Posterior cingulate gyrus (tissue), 11 donors: ENCODE measurements at places on chromosomes 6 and 20.
A peak's percentile ranks its signal among the peaks of the same experiment; 100 is the strongest.

DNA sequence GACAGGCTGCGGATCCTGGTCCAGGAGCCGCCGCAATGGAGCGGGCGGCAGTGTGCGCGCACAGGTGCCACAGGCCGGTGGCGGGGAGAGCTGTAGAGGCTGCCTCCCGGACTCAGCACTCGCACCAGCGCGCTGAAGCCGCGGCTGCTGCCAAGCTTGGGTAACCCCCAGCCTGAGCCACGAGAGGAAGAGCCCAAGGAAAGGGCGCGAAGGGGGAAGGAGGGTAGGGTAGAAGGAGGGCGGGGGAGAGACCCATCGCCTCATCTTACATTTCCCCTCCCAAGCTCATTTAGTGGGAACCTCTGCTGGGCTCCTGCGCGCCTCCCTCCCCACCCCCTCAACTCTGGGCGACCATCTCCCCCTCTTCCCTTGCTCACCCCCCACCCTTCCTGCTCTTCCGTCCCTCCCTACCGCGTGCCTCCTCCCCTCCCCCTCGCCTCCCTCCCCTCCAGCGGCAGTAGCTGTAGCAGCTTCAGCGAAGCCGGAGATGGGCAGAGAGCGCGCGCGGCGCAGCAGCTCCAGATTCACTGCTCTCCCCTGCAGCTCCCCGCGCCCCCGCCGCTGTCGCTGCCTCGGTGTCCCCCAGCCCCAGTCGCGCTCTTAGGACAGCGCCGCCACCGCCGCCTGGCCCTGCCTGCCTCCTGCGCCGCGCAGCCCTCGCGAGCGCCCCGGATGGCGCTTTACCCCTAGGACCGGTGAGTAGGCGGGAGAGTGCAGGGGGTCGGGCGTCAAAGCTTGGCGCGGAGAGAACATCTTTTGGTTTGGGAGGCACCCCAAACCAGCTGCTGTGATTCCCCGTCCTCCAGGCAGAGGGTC, at the start of gene FUT9:
Gene FUT9, plus strand, starts transcription at position 457 of the 816 bp plus-strand sequence. CDS start 187,182 bp downstream, outside the sequence.
- DNase-seq: peak; percentile 81

- no peak for DNase-seq
Observed at GRCh38 chr6:121849477-121849876, 414.0 kb downstream of the GJA1 start.

DNA sequence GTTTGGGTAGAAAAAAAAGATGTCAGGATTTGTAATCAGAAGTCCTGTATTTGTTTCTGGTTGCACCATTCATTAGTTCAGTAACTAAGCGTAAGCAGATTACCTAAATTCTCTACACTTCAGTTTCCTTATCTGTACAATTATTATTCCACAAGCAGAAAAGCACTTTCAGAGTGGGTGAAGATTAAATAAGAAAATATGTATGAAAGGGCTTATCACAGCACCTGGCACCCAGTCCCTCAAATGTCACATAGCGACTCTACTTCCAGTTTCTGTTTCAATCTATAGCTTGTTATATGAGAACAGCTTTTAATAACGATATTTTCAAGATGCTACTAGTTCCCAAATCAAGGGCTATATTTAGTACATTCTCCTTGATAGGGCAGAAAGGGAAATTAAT, 31.4 kb downstream of the RGS17 start:
- DNase-seq: no peak

- DNase-seq: peak; percentile 44
Observed at GRCh38 chr6:17986656-17987446, 584 bp downstream of the KIF13A start.

DNA sequence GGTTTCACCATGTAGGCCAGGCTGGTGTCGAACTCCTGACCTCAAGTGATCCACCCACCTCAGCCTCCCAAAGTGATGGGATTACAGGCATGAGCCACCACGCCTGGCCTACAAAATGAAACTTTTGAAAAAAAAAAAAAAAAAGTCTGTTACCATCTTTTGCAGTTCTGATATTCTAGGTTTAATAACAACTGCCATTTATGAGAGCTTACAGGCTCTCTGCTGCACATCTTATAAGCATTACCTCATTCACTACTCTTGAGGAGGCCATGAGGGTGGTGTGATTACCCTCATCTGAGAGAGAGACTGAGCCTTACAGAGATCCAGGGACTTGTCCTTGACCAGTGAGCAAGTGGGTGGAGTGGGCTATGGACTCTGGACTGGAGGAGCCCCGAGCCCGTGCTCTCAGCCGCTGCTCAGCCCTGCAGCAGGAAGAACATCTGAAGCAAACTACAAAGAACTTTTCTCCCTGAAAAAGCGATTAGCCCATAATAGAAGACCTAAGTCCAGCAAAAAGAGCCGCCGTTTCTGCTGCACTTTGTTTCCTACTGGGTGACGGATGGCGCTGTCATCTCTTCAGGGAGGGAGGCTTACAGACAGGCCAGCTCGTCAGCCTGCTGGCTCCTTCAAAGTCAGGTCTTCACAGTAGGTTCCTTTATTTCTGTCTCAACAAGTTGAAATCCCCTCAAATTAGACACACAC, 119.8 kb upstream of the AKAP12 start:
- no peak for DNase-seq

GRCh38 chr6:158559895-158560835, at the start of gene TMEM181:
Gene TMEM181, plus strand, starts transcription at chr6:158560091. Its CDS starts 134 bp downstream, at chr6:158560225.
- peak; percentile 80 for DNase-seq

GRCh38 chr6:35496036-35496840, 641 bp downstream of the TEAD3 start:
- DNase-seq: peak; percentile 65

GRCh38 chr6:28371280-28371679, 21.5 kb downstream of the ZKSCAN3 start:
- DNase-seq: no peak

- no peak for DNase-seq
Observed at GRCh38 chr6:80967609-80968008, 784.9 kb downstream of the TENT5A start.
